Upper lobe of left lung (tissue), 6 donors: ENCODE measurements at places on chromosomes 1 and 21. TPM values are rescaled to one million over a fixed set of nuclear protein-coding genes. Genes with fewer than 3 reads are reported as not detected.

ATP5PO gene
- total RNA-seq, result 51.0 TPM

RIPK4 gene
- total RNA-seq, result 17.3 TPM

- no peak overlapping the region for H3K4me3 ChIP-seq
- no peaks in the 10 kb centered on the region for H3K4me1 ChIP-seq
- no peak for DNase-seq
- no peaks in the 10 kb centered on the region for H3K27me3 ChIP-seq
These were observed 233.0 kb upstream of the KAZN start for GRCh38 chr1:14365301-14365988.

WDR47 gene
- total RNA-seq, result 14.0 TPM

- peak overlapping the region; percentile 99 for H3K27ac ChIP-seq
- peak; percentile 92 for DNase-seq
These were observed 484 bp upstream of the RHOC start for GRCh38 chr1:112707221-112708001.

- no peak overlapping the region for H3K27ac ChIP-seq
- no peaks in the 10 kb centered on the region for H3K36me3 ChIP-seq
- H3K4me3 ChIP-seq, result no peak overlapping the region
These were observed 20.1 kb downstream of the RAP1A start for GRCh38 chr1:111639602-111640198.
